ENCODE measurements at places on chromosomes 11 and 22.

- no peak for DNase-seq
These were observed 11.5 kb upstream of the CASP4 start for GRCh38 chr11:104979839-104980238.

DNA sequence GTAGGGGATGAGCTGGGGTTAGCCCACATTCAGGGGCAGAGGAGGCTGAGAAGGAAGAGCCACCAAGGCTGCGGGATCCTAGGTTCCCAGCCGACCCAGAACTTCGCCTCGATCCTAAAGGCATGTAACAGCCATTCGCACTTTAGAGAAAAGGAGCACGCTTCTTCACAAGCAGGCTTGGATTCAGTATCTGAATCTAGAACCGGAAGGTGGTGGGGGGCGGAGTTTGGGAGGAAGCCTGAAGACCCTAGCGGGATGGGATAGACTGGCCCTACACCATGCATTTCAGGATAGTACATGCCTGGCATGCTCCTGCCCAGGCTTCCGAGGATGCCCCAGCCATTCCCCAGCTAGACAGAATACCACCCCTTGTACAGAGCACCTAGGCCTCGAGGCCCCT is 4.4 kb downstream of the SCARF2 start:
- DNase-seq, result no peak

GRCh38 chr11:35918716-35919115 is 25.1 kb upstream of the LDLRAD3 start:
- DNase-seq, result no peak

GRCh38 chr22:41106122-41106968 is 14.0 kb downstream of the EP300 start:
- no peak for DNase-seq

DNA sequence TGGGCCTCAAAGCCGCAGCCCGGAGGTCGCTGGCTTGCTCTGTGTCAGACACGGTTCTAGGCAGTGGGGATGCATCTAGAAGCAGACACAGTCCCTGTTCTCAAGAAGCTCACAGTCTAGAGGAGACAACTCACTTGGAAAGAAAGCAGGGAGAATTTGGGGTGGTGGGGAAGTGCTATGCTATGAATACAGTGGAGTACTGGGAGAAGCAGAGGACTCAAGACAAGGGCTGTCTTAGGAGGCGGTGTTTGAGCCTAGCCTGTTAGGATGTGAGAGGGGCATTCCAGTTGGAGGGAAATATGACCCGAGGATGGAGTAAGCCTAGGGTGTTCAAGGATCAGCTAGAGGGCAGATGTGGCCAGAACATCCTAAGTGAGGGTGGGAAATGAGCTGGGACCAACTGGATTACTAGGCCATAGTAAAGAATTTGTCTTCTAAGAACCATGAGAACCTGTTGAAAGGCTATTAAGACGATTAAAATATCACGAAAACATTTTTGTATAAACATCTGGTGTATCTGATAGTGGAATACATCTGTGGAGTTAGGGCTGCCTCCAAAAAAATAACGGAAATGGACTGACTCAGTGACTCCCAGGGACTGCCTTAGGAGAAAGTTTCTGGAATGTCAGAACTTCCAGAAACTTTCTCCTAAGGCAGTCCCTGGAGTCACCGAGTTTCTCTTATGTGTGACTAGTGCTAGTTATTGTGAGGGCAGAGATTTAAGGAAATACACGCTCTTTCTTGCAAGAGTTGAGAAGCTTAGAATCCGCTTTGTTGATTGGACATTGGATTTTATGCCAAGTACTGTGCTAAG is 1.1 kb upstream of the PITPNB start:
- DNase-seq, result peak; percentile 63

- peak; percentile 50 for DNase-seq
These were observed 16.9 kb upstream of the SPTY2D1 start for GRCh38 chr11:18650859-18651557.

- DNase-seq, result no peak
These were observed 34.6 kb downstream of the APOL5 start for GRCh38 chr22:35752006-35752862.

DNA sequence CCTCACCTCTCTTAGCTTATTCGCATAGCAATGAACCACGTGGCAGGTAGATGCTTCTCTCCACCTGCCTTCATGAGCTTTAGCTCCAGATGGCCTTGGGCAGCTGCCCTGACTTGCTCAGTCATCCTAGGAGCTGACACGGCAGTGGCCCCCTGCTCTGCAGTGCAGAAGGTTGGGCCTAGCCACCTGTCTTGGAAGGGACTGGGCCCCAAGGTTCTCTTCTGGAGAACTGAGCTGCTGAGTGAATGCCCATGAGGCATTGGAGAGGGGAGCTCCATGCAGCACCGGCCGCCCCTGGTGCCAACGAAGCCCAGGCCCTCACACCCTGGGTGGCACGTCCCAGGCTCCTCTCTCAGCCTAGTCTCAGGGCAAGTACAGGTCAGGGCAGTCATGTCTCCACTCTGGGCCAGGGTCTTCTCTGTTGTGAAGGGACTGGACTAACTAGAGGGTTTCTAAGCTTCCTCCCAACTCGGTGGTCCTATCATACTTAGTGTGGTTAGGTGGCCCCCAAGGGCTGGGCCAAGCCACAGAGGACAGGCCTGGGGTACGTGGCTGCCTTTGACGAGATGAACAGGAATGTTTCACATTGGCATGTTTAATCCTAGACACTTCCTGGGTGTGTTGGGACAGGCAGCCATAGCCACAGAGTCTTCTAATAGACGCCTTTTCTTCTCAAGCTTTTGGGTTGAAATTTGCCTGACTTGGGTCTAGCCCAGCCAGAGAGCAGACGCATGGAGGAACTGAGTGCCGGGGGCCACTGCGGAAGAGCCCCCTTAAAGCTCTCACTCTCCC is 47.9 kb downstream of the ALX4 start:
- no peak for DNase-seq

GRCh38 chr11:3341298-3341697 is 37.6 kb downstream of the ZNF195 start:
- no peak for DNase-seq

GRCh38 chr11:117443266-117444186 is 115.9 kb downstream of the CEP164 start:
- no peak for DNase-seq

- DNase-seq, result no peak
These were observed 77.8 kb downstream of the BBOX1 start for GRCh38 chr11:27118371-27118770.

GRCh38 chr22:37734964-37735451 is 38.2 kb downstream of the TRIOBP start:
- DNase-seq, result no peak

DNA sequence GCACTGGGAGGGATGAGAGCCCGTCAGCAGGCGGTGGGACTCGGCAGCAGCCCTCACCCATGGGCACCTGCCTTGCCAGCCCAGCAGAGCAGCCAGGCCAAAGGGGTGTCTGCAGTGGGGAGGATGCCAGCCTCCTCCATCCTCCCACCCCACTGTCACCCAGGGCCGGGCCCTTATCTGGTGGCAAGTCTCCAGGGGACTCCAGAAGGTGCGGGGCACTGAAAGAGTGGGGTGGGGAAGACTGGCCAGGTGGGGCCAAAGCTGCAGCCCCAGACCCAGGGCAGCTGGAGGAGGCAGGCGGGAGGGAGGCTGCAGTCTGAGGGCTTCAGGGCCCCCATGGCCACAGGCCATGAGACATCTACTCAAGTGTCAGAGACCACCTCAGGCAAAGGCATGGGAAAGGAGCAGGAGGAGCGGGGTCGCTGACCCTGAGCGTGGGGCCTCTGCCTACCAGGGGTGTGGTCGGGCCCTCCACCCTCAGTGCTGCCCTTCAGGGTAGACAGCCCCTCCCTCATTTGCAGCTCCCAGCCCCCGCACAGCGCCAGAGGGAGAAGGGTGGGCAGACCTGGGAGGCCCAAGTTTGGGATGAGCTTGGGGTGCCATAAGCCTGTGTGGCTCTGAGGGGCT is 3.5 kb downstream of the DGCR6L start:
- DNase-seq, result no peak

GRCh38 chr22:32571761-32572160 is 97.2 kb downstream of the FBXO7 start:
- no peak for DNase-seq

GRCh38 chr11:64853709-64854108 is 9.3 kb upstream of the CDC42BPG start:
- no peak for DNase-seq

DNA sequence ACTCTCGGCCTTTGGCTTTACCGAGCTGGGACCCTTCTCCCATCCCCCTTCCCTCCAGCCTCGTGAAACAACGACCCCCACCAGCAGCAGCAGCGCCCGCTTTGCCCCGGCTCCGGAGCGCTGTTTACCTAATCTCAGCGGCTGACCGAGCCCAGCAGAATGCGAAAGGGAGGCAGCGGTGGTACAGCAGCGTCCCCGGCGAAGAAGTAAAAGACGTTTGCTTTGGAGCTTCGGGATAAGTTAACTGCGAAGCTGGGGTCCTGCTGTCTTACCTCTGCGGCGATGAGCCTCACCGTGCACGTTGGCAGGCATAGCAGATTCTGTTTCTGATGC is 2.0 kb upstream of the LARGE1 start:
- DNase-seq, result no peak

DNA sequence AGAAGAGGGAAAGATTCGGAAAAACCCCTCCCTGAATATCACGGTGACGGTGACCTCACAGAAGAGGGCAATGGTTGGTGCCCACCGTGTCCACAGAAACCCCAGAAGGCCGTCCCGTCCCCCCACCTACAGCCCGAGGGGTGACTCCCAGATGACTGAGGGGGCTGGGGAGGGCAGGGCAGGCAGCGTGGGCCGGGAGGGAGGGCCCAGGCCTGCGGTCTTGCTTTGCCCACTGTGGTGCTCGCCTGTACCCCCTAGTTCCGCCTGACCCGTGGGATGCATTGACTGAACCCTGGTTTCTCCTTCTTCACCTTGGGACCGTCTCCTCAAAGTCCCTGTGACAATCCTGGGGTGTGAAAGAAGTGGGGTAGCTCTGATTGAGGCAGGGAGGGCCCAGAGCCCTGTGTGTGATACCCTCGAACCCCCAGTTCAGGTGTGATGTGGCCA is 526.7 kb downstream of the BRD1 start:
- DNase-seq, result no peak

- DNase-seq, result no peak
These were observed 5.8 kb downstream of the SLC1A2 start for GRCh38 chr11:35413598-35413997.

GRCh38 chr22:46245511-46245910 is 4.6 kb downstream of the CDPF1 start:
- DNase-seq, result no peak

DNA sequence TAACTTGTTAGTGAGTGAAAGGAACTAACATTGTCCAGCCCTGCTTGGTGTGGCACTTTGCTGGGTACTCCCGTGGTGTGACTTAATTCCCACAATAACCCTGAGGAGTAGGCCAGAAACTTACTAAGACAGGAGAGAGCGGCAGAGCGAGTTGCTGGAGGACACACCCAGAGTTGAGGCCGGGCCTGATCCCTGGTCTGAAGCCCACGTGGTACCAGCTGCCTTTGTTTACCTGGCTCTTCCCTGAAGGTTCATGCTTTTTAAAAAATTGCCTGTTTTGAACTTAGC is 594 bp downstream of the MPST start:
- DNase-seq, result no peak

- no peak for DNase-seq
These were observed 1.1 kb downstream of the ST13 start for GRCh38 chr22:40855071-40855978.

DNA sequence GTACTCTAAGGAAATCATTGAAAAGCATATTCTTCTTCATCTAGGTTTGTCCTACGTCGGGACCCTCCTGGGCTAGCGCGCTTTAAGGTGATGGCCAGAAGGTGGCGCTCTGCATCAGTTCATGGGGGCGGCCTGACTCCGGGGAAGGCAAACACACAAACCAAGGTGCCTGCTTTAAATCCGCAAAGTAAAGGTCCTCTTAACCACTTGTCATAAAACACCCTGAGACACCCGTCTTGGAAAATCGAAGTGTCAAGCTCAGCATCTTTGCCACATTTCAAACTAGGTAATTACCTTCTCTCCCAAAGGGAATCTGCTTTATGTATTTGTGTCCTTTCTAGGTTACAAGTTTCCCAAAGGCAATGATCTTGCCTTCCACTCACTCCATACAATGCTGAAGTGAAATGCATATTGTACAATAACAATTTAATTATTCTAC is 33.9 kb downstream of the LMO2 start:
- DNase-seq, result peak; percentile 51

DNA sequence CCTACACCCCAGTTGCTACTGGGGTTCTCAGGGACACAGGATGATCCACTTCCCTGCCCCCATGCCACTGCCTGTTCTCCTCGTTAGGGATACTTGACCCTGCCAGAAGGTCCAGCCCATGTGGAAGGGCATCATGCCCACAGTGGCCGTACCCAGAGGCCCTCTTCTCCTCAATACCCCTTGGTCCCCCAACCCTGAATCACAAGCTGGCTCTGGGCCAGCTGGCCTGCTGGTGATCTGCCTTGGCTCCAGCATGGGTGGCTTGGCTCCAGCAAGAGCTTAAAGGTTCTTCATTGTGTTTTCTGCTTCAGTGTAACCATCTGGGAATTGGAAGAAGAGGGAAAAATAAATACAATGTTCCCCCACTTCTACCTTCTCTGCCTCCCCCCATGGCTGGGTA is 11.1 kb upstream of the TPBGL start:
- no peak for DNase-seq

- DNase-seq, result no peak
These were observed 398.1 kb upstream of the API5 start for GRCh38 chr11:42913731-42914130.

DNA sequence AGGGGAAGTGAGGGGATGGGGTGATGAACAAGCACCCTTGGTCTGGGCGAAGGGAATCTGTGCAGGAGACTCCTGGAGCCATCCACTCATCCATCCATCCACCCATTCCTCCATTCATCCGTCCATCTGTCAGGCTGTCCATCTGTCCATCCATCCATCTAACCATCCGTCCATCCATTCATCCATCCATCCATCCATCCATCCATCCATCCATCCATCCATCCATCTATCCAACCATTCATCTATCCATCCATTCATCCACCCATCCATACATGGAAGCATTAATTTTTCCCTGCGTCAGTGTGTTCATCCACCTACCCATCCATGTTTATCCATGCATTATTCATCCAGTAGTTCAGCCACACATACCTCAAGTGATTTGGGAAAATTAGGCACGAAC is 32.0 kb downstream of the WNT11 start:
- DNase-seq, result no peak

- peak; percentile 41 for DNase-seq
These were observed 4.8 kb upstream of the VPS11 start for GRCh38 chr11:119062779-119063178.

DNA sequence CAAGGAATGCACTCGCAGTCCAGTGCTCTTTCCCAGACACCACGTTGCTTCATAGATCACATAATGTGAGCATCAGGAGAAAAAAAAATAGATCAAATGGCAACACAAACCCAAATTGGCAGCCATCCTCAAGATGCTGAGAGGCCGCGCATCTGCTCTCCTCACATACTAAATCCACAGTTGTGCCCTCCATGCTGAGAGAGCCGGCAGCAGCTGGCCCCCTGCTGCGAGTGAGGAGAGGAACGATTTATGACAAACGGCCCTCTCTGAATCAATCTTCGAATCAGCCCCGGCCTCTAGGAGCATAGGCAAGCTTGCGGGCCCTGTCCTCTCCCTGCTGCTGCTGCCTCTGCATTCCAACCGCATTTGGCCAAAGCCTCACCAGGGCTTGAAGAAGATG is 159.9 kb upstream of the TENM4 start:
- DNase-seq, result no peak
